ENCODE measurements at places on chromosomes 4 and X.

GRCh38 chrX:133630362-133630761 is 215.1 kb upstream of the GPC4 start:
- DNase-seq, result no peak

DNA sequence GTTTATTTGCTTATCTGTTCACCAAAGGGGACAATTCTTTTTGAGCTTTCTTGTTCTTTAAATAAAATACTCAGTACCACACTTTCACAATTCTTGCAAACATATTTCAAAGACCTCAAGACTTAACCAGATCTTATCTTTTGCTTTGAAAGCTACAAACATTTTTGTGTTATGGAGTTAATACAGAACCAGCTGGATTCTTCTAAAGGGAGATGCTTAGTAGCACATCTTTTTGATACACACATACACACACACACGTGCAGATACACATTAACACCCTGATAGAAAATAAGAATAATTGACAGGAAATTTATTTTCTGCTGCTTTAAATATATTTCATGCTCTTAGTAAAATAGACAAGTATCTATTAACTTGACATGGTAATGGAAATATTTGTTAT is 379.1 kb downstream of the SH2D1A start:
- no peak for DNase-seq

DNA sequence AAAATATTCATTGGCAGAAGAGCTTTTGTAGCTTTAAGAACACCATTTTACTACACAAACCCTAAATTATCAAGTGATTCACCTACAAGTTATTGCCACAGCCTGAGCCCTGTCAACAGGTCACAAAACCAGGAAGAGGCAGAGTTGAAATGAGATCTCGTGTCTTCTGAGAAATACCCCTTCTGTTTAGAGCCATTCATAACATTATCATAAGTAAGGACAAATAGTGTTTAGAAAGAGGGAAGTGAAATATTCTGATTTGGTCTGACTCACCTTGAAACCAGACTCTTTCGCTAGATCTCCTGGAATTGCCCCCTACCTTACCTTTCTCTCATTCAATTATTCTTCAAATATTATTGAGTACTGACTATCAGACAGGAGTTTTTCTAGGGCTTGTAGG is 5.9 kb downstream of the ETDB start:
- no peak for DNase-seq

DNA sequence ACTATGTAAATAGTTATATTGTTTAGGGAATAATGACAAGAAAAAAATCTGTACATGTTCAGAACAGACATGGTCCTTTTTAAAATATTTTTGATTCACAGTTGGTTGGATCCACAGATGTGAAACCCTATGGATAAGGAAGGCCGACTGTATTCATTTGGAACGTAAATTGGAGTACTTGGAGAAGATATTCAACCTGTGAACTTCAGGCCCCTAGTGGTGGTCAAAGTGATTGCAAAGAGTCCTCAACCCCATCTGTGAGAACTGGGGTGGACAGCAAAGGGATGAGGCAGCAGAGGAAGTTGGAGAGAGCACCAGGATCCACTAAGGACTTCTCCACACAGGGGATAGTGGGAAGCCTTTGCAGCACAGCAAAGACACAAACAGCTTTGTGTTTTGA is 6.2 kb upstream of the CXCL13 start:
- no peak for DNase-seq

- no peak for DNase-seq
Observed at GRCh38 chr4:66062921-66063320, 392.6 kb upstream of the EPHA5 start.

- DNase-seq, result no peak
Observed at GRCh38 chr4:155609455-155610059, 57.1 kb upstream of the GUCY1A1 start.

- DNase-seq, result no peak
Observed at GRCh38 chr4:56082829-56083228, 134.1 kb downstream of the CEP135 start.

DNA sequence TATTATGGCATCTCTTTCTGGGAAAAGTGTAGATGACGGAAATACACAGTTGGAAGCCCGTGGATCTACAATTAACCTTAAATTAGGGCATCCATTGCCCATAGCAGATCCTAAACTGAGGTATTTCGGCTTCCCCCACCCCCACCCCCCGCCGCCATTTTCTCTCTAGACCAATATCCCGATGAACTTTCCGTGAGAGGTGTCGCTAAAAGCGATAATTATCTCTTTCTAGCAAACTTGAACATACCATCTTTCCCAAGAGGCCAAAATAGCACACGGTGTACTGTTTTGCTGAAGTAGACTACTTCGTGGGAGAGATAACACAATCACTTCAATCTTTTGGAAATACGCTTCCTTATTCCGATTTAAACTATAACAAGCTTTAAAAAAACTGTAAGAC is 554 bp downstream of the KLHL15 start:
- DNase-seq, result no peak

DNA sequence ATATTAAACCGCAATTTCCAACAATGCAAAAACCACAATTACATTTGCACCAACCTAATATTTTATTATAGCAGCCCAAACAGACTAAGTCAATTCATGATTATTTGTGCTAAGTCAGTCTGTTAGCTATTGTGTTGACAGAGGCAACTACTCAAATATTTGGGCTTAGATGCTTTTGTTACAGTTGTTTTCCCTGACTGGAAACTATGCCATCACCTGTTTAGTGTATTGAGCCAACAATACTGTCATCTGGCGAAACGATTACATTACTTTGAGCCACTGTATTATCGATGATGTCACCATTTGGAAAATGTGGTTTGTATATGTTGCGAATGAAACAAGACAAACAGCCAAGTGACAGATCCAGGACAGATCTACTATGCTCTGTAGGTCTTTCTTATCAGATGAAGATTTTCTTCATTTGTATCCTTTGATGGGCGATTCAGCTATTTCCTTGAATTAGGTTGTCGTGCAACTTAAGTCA is 38.7 kb upstream of the INTS6L start:
- no peak for DNase-seq

DNA sequence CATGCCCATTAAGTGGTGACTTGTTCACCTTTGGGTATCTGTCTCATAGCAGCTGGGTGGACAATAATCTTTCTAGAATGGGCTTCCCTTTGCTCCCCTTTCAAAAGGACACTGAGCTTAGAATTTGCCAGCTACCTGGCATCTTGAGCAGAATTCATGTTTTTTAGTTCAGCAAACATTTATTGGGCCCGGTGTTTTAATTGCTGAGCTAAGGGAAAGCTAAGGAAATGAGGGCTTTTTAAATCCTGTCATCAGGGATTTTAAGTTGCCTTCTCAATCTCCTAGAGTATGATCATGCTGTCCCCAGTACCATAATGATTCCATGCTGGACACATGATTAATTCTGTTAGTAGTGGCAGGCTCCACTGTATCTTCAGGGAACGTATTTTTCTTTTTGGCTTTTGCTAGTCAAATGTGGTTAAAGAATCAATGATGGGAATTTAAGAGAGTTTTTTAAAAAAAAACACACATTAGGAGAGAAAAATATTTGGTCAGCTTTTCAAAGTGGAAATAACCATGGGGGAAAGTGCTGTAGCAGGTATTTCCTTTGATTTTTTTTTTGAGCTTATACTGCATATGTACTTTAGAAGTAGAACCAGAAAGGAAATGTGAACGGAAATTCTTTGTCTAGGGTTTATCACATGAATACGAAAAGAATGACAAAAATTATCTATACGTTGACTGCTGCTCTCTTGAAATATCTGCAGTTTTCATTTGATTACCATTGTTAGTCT is 208.9 kb downstream of the CLCN4 start:
- DNase-seq, result no peak

- no peak for DNase-seq
Observed at GRCh38 chr4:113872426-113873260, 106.8 kb downstream of the ARSJ start.

GRCh38 chr4:138535316-138535715 is 293.2 kb upstream of the SLC7A11 start:
- DNase-seq, result no peak

DNA sequence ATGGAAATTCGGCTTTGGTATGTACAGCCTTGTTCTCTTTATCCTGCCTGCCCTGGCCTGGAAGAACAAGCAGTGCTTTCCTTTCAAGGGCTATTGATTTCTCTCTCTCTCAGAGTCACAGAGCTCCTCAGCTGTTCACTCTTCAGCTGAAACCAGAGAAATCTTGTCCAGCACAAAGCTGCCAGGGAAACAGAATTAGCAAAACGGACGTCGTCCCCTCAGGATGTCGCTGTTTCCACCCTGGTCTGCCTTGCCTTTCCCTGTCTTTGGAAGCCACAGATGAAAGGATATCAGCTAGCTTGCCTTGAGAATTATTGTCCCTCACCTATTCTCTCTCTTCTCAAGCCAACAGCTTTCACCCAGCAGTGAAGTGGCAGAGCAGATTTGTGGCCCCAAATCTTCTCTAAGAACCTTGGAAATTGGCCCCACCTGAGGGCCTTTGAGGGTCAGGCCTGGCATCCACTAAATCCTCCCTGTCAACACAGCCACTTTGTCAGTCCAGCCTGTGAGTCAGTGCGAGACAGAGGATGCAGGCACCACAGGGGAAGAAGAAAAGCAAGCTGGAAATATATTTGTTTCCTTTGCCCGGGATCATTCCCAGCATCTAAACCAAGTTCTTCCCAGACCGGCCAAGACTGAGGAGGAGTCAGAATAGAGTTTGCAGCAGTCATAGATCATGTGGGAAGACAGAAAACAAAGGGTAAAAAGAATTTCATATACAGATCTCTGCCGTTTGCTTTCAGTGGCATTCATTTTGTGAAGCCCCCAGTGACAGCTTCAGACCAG is 63.8 kb upstream of the MTM1 start:
- no peak for DNase-seq

GRCh38 chr4:20428436-20429160 is 176.9 kb downstream of the SLIT2 start:
- DNase-seq, result no peak

DNA sequence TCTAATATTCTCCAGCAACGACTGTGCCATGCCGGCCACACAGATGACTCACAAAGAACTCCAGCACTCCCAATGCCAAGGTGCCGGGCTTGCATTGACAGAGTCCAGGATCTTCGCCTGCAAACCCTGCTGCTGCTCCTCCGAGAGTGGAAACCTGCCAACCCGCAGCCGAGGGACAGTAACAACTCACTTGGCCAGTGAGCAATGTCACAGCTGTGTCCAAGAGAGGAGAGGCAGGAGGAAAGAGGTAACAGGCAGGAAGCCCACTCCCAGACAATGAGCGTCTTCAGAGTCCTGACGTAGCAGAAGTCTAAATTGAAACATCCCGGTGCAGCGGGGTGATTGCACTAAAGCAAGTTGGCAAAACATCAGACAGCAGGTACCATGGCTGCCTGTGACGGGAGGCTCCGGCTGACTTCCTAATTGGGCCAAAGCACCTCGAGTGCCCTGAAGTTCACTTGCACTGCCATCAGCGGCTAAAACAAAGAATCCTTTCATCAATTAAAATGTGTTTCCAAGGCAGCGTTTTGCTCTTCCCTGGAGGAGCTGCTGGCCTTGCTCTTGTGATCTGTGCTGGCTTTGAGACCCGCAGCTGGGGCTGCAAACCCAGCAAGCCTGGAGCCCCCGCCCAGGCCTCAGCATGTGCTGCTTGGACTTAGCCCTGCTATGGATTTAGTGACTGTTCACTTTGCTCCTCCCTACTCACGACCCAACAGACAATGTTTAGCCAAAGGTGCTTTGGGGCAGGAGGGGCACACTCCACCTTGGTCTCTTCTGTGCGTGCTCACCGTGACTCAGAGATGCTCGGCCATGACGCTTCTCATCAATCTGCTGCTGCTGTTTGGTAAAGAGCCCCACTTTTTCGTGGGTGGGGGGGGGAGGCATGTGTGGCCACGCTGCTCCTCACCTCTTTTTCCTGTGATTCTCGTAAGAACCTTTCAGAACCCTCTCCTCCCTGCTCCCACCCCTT is 36.5 kb downstream of the DCTD start:
- no peak for DNase-seq

GRCh38 chr4:182564724-182565369 is 321.6 kb downstream of the TENM3 start:
- no peak for DNase-seq

GRCh38 chr4:89829470-89830138 is 7.4 kb downstream of the SNCA start:
- no peak for DNase-seq

- no peak for DNase-seq
Observed at GRCh38 chr4:95141361-95141760, 383.6 kb downstream of the BMPR1B start.

- DNase-seq, result no peak
Observed at GRCh38 chrX:69138512-69138911, 26.7 kb downstream of the PJA1 start.

DNA sequence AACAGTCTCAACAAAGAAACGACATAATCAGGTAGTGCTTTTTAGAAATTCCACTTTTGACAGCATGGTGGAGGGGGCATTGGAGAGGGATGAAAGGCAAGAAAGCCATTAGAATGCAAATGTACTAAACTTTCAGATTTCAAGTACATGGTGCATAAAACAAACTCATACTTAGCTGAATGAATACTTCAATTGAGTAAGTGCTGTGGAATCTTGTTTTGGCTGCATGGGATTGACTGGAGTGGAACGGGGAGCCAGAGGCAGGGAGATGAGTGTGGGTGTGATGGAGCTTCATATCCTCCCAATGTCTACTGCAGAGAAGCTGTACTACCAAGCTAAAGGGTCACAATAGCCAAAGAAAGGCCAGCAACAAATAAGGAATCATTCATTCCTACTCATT is 52.4 kb downstream of the USP46 start:
- DNase-seq, result no peak

All from HTR-8/SVneo (cell line).